SHP77 (cell line): ENCODE measurements at places on chromosomes 4 and X.

DNA sequence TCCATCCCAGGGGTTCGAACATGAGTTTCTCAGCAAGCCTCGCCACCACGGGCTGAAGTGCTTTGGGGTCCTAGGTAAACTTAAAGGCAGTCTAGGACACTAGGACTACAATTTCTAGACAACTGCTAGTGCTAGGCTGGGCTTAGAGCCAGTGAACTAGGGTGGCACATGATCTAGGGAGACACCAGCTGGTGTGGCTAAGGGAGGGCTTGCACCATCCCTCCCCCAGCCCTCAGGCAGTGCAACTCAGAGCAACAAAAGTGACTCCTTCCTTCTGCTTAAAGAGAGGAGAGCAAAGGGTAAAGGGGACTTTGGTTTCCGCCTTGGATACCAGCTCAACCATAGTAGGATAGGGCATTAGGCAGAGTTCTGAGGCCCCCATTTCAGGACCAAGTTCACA lies 162.5 kb upstream of the AFF2 start:
- no peak for DNase-seq

GRCh38 chrX:155188786-155189185 lies 27.5 kb upstream of the VBP1 start:
- no peak for DNase-seq

DNA sequence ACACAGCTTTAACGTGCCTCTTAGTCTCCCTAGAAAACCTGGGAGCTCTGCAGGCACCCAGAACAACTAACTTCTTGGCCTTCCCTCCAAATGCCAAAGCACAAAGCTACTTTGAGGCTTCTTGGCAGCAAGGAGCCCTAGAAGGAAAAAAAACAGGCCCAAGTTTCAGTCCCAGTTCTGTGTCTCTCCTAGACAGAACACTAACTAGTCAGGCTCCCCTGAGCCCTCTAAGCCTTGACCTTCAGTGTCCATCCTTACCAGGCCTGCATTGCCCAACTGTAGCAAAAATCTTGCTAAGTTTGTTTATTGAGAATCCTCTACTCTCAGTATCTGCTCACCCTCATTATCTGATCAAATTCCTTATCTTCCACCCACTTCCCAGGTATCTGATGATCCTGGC lies 79.2 kb downstream of the PAPSS1 start:
- DNase-seq = no peak

DNA sequence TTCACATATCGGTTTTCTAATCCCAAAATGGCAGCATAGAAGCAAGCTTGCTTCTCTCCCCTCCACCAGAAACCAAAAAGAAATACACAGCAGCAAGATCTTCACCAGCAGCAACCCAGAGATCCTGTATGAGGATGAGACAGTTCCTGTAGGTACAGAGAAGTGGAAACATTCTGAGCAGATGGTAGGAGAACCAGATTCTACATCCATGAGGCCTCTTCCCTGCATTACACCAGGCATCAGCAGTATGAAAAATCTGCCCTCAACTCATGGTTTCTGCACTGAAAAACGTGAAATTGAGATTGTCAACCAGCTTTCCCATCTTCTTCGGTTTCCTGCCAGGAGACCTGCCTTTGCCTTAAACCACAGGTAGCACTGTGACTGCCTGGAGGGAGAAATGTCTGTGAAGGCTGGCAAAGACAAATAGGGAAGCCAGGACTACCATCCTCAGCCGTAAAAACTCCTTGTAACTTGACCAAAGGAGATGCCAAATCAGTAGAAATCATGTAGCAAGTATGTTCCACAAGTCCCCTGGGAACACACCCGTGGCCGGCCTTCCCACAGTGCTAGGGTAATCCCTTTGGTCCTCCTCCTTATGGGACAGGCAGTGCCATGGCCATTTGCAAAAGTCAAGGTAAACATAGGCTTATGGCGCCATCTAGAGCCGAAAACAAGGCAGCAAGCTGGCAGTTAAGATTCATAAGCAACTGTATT lies 24.0 kb upstream of the MTHFD2L start:
- peak; percentile 82 for DNase-seq

DNA sequence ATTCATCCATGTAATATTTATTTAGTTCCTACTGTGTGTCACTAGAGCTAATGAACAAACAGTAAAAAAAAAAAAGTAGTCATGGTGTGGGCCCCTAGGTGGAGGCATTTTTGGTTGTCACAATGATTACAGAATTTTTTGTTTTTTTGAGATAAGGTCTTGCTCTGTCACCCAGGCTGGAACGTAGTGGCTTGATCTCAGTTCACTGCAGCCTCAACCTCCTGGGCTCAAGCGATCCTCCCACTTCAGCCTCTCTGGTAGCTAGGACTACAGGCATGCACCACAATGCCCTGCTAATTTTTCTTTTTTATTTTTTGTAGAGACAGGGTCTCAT lies 22.0 kb downstream of the DNAAF6 start:
- no peak for DNase-seq

GRCh38 chrX:23952984-23953907 lies 45.4 kb downstream of the CXorf58 start:
- DNase-seq = no peak

- DNase-seq = no peak
Observed at GRCh38 chrX:13142891-13143290, 98.5 kb upstream of the FAM9C start.

GRCh38 chr4:151304755-151305154 lies 20.6 kb downstream of the SH3D19 start:
- DNase-seq = no peak

GRCh38 chrX:56968980-56969379 lies 26.4 kb downstream of the SPIN3 start:
- no peak for DNase-seq

GRCh38 chrX:111759686-111760085 lies 78.7 kb downstream of the ALG13 start:
- no peak for DNase-seq

DNA sequence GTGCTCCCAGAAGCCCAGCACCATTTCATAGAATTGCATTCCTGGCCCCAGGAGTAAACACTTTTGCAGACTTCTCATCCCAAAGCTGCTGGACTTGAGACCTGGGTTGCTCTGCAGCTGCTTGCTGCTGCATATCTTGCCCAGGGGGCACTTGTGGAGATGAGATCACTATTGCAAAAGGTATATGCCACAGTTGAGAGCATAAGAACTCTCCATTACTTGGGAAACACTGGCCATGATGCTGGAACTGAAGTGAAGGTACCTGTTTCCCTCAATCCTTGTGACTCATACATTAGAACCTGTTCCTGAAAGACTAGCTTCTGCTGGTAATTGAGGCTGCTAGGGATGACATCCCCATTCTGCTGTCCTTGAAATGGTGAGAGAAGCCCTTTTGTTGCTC lies 43.1 kb upstream of the WDR1 start:
- DNase-seq = no peak

- no peak for DNase-seq
Observed at GRCh38 chr4:121100093-121100775, 27.9 kb upstream of the NDNF start.

- no peak for DNase-seq
Observed at GRCh38 chr4:177555007-177555574, 112.9 kb upstream of the AGA start.

- no peak for DNase-seq
Observed at GRCh38 chr4:157957905-157958304, 214.9 kb downstream of the GASK1B start.

GRCh38 chr4:139603576-139604410 lies 47.8 kb upstream of the SETD7 start:
- DNase-seq = peak; percentile 48
